ENCODE measurements at places on chromosomes 5 and 9.
A peak's percentile ranks its signal among the peaks of the same experiment; 100 is the strongest.

GRCh38 chr5:18872978-18873377, 1115.0 kb downstream of the CDH18 start:
- DNase-seq = no peak

DNA sequence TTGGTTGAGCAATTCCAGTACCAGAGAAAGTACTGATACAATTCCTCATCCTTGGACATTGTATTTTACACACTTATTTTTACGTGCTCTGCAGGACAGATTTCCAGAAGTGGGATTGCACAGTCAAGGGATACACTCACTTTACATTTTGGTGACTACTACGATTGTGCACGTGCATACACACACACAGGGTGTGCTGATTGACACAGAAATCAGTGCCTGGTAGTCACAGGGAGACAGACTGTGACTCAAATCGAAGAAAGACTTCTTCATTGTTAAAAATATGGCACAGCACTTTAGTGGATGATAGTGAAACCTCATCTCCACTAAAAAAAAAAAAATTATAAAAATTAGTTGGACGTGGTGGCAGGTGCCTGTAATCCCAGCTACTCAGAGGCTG, 1.5 kb downstream of the GARIN3 start:
- DNase-seq = no peak

GRCh38 chr5:31996909-31997308, 177.2 kb downstream of the GOLPH3 start:
- no peak for DNase-seq

- DNase-seq = no peak
Measured at GRCh38 chr5:160929360-160929759, 77.3 kb upstream of the ATP10B start.

GRCh38 chr5:59266410-59266809, 627.1 kb downstream of the PDE4D start:
- no peak for DNase-seq

DNA sequence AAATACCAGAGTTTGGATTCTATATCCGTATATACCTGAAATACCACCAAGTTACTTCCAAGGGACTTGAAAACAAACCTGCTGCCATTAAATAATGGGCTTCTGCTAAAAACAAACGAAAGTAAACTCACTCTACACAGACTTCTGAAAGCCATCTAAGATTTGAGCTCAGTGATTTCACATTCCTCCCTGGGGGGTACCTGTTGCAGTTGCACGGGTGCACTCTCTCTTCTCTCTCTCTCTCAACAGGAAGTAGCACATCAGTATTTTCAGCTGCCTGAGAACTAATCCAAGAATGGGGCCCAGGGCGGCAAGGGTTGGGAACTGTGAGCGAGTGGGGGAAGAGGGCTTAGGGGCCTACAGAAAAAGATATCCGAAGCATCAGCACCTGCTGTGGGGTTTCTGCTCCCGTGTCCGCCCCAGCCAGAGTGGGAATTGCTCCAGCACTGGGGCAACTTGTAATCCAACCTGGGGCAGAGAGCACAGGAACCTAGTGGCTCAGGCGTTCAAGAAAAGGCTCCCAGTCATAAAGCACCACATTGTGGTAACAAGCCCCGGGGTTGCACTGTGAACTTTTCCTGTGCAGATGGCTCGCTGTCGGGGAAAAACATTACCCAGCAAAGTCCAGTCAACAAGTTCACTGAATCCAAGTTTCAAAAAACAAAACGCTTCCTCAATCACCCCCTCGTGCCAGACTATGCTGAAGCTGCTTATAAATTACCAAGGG, 99.8 kb downstream of the EFNA5 start:
- peak; percentile 4 for DNase-seq

DNA sequence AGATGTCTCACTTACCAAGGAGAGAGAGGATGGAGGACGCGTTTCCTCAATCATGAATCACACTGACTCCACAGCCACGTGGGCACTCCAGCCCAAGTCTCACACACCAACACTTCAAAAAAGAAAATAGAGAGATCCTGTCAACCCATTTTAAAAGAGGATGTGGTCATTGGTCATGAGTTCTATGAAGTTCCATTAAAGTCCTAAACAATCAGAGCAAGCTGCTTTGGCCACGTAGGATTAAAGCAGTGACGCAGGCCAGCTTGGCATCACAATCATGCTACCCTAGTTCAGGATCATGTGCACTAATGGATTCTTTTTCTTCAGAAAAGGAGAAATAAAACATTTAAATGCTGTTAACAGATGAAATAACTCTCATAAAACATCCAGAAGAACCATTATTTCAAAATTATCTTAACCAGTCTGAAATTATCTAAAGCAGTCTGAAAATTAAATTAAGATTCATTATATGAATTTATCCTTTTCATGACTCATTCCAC, 108.1 kb downstream of the SEMA5A start:
- DNase-seq = no peak

- DNase-seq = no peak
Measured at GRCh38 chr5:103293099-103293498, 34.5 kb downstream of the MACIR start.

- no peak for DNase-seq
Measured at GRCh38 chr9:135909371-135909770, 2.0 kb upstream of the CAMSAP1 start.

GRCh38 chr5:132012371-132013005, 1.0 kb upstream of the ACSL6 start:
- DNase-seq = no peak

GRCh38 chr5:153676406-153676805, 185.9 kb downstream of the GRIA1 start:
- no peak for DNase-seq

- no peak for DNase-seq
Measured at GRCh38 chr5:147876626-147877025, 1.9 kb upstream of the SCGB3A2 start.

GRCh38 chr9:38186404-38187115, 117.5 kb upstream of the SHB start:
- no peak for DNase-seq

GRCh38 chr5:96259151-96259772, 173.8 kb downstream of the PCSK1 start:
- no peak for DNase-seq

DNA sequence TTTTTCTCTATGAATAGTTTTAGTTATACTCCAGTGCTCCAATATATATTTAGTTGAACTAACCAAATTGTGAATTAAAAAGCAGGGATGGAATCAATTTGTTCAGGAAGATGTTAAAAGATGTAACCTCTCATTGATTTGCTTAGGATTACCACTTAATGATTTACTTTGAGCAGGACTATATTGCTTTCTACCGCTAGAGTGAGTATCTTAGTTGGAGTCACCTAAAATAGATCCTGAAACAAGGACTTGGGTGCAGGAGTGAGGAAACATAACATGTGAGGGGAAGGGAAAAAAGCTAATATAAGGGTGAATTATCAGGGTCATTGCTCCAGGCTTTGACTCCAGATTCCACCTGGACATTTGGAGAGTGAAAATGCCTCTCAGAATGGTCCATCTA, 2277.4 kb upstream of the C9orf72 start:
- DNase-seq = no peak

GRCh38 chr9:110241858-110242321, 14.4 kb downstream of the TXN start:
- DNase-seq = no peak

DNA sequence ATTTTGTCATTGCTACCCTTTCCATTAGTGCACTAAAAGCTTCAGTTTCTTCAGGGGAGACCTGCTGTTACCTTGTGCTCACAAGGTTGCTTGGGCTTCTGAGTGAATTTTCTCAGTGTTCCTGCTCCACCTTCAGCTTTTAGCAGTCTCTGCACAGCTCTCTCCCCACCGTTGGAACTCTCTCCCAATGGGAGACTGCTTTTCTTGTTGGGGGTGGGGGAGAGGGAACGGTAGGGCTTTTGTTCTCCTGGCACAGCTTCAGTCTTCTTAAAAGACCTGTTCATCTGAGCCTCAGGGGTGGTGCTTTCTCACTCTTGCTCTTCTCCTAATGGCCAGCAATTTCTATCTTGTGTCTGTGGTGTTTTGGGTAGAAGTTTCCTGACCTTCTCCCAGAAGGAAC, 915.7 kb downstream of the EFNA5 start:
- DNase-seq = no peak

DNA sequence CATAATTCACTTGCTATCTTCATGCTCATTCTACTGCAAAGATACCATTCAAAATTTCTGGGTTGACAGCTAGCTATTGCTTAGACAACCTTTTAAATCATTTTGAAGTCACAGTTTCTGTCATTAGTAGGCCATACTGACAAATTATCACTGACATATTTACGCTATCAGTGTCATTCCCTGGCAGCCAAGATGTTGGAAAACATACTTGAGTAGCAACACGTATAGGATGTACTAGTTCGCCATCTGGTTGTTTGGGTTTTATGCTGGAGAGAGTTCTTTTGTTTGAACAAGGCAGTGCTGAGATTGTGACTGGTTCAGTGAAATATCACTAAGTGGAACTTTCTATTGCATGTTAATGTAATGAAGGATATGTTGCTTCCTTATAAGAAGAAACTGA, 621.9 kb downstream of the DTWD2 start:
- DNase-seq = no peak

DNA sequence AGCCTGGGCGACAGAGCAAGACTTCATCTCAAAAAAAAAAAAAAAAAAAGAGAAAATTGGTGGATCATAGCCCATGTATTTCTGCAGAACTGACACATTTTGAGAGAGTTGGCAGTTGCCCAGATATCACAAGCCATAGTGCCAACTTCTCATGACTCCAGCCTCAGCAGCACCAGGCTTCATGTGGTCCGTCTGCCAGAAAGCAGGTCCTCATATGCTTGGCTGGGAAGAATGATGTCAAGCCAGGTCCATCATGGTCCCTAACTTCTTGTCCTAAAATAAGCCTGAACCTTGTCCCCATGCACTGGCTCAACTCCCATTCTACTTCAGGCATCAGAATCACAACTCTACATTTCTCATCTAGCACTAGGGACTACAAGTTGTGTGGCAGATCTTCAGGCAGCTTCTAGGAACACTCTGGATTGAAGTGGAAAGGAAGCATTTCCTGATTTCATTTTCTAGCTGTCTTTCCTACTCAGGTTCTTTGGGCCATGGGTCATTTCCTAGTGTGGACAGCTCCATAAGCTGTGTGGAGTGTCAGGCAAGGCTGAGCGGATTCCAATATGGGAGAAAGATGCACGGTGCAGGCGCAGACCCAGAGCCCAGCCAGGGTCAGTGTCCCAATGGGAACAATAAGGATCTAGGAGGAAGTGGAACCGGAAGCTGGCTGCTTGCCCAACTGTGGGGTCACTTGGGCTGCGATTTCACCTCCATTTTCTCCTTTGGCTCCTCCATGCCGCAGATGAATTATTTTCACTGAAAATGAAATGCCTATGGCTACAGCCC, 90.1 kb downstream of the LMNB1 start:
- DNase-seq = no peak

DNA sequence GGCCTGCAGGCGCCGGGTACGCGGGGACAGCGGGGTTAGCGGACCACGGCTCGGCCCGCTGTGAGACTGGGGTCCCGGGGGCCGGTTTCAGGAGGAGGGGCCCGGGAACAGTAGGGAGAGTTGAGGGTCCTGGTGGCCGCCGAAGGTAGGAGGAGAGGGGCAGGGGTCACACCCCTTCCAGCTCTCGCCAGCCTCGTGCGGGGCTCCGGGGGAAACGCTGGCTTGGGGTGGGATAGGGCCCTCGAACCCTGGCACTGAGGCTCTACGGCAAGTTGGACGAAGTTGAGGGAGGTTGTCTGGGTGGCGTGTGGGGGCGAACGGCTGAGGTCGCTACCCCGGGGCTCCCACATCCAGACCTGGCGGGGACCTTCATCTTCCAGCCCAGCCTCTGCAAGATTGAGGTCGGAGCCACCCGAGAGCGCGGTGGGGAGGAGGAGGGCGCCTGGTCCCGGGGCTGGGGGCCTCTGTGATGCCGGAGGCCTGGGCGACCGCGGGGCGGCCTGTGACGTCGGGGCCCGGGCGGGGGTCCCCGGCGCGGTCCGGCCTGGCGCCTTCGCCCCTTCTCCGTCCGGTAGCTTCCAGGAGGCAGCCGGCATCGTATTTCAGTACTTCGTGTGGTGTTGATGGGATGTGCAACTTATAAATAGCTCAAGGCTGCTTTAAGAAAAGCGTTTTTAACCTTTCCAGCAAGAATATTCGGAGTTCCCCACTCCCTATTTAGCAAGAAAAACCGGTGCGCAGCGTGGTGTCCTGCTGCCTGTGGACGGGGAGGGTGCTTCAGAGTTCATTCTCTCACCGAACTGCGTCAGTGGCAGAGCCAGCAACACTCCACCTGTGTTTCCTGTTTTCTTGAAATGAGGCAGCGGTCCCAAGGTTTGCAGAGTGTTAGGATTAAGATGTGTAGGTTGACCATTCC, 902 bp downstream of the HABP4 start:
- no peak for DNase-seq

- no peak for DNase-seq
Measured at GRCh38 chr5:173547579-173547978, 68.9 kb downstream of the BOD1 start.

DNA sequence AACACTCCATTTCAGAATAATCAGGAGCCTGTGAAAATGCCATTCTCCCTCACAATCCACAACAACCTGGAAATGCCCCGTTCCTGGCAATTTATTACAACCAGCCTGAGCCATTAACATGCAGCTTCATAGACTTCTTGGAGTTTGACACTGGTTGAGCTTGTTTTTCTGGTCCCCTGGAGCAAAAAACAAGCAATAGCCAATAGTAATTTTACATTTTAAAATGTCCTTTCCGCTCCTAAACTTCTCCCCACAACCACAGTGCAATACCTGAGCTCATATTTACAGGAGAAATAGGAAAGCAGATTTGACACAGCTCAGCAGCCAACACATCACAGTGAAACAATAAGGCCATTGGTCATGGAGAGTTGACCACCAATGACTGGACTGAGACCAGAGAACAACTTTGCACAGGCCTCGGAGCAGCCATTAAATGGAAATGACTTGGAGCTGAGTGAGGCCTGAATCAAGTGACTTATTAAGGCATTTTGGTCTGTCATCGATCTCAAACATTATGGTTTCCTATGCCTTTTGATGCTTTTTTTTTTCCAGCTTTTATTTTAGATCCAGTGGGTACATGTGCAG, 73.0 kb downstream of the ENC1 start:
- no peak for DNase-seq

GRCh38 chr9:20144197-20144596, 355.4 kb upstream of the SLC24A2 start:
- DNase-seq = no peak

DNA sequence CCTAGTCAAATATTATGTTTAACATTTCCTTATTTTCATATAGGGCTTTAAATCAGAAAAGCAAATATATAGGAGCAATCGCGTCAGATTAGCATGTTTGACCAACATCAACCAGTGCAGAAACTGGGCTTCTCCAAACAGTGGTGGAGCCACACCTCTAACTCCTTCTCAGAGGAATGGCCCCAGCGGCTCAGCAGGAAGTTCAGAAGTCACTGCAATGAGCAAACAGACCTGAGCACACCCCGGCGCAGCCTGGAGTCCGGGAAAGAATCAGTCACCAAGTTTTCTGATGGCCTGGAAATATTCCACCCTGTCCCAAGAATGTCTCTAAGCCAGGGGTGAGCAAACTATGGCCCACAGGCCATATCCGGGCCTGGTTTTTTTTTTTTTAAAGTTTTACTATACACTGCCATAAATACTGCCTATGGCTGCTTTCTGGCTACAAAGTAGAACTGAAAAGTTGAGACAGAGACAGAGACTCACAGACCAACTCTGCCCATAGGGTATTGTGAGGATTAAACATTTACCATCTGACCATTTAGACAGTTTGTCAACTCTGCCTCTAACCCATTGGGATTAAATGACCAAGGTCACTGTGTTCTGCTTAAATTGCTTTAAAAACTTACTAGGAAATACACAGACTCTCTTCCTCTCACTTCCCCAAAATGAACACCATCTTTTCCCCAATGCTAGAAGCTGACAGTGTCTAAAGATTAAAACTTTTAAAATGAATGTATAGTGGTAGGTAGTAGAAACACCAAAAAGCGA, 5.4 kb downstream of the GOLM1 start:
- DNase-seq = no peak
